ENCODE measurements at places on chromosomes 1 and 21.

- DNase-seq = no peak
Measured at GRCh38 chr21:43681650-43682049, 22.3 kb downstream of the RRP1B start.

DNA sequence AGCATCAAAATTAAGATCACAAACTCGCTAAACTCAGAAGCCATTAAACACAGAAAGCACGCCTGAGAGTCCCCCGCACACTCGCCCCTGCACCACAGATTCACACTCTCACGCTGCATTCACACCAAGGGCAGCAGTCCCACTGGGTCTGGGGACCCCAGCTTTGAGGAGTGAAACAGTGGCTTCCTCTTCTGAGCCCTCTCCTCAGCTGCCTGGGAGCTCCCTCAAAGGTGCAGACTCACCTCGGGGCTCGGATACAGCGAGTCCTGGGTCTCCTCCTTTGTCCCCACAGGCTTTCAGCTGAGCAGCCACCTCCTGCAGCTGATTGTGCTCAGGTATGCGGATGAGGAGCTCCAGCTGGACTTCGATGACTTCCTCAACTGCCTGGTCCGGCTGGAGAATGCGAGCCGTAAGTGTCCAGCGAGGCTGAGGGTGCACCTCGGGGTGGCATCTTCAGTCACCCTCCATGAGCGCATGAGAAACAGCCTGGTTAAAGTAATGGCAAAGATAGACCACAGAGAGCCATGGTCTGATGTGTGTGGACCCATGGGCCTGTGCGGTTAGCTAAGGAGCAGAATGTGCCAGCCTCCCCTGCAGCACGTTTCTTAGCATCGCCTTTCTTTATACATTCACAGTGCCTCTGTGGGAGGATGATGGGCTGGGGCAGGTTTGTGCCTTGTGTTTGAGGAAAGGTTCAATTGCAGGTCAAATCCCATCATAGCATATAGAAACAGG, 47.9 kb downstream of the CAPN9 start:
- DNase-seq = no peak

GRCh38 chr1:227449051-227449450, 114.3 kb upstream of the ZNF678 start:
- peak; percentile 16 for DNase-seq

GRCh38 chr1:161242313-161242712, 4.3 kb upstream of the NR1I3 start:
- DNase-seq = no peak

- no peak for DNase-seq
Measured at GRCh38 chr1:78570539-78570938, 49.7 kb upstream of the IFI44L start.

DNA sequence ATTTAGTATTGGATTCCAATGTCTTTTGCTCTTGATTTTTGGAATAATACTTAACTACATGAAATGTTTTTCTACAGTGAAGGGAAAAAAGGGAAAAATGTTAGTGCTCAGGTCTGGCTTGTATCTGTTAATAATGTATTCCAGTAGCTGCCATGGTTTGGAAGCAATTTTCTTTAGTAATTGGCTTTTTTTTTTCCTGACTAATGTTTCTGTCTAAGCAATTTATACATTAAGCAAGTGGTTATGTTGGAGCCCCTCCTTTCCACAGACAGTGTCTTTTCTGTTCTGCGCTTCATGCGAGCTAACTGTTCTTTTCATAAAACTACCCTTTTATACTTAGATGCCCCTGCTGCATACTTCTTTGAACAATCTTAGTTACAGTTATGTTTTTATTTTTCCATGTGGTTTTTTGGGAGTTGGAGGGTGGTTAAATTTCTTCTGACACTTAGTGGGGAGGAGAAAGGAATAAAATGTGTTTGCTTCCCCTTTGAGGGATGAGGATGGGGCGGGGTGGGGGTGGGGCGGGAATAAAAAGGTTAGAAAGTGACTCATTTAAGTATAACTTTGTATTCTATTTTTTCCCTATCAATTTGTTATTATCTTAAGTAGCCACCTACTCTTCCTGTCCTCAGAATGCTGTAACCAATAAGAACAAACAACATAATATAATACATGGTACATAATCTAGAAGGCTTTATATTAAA, 83.1 kb downstream of the CLIC4 start:
- DNase-seq = no peak

DNA sequence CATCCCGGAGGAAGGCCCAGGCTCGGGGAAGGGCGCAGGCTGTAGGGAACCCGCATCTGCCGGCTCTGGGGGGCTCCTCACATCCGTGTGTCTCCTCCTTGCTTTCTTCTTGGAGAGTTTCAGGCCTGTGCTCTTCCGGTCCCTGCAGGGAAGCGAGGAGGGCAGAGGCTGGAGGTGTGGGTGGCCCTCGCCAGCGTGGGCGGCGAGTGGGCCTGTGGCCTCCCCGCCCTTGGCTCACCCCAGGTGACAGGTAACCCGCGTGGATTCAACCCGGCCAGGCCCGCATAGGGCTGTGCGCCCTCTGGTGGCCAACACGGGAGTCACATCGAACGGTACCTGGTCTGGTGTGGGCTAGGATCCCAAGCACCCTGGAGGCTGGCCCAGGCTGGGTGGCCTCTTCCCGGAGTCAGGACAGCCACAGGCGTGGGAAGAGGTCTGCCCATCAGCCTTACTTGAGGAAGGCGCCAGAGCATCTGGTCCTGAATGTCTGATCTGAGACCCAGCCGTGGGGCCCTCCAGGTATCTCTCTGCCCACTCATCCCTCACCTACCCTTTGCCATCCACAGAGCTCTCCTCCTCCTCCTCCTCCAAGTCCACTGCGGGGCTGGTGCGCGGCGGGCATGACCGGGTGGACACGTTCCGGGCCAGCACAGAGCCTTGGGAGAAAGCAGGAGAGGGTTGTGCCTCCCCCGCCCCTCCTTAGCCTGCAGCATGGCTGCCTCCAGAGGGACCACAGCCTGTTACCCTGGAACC, 9.6 kb upstream of the TNFRSF25 start:
- DNase-seq = peak; percentile 73

GRCh38 chr1:168138134-168138533, 1.4 kb upstream of the GPR161 start:
- no peak for DNase-seq

GRCh38 chr1:17304151-17304825, 3.7 kb upstream of the PADI4 start:
- no peak for DNase-seq

GRCh38 chr1:112881742-112882127, 74.3 kb downstream of the SLC16A1 start:
- no peak for DNase-seq

GRCh38 chr1:23050201-23050600, 30.9 kb downstream of the KDM1A start:
- no peak for DNase-seq

Measured in stimulated activated CD4-positive, alpha-beta T cell treated with anti-CD3 and anti-CD28 coated beads, Interleukin-1b, Interleukin-23, amount 100 ng/mL, for 48 hours (primary cell).